ENCODE measurements at places on chromosomes 11 and 22. TPM values are rescaled to one million over a fixed set of nuclear protein-coding genes. Genes with fewer than 3 reads are reported as not detected.

GRCh38 chr11:100908746-100909145 lies 220.9 kb downstream of the PGR start:
- DNase-seq: no peak

The FOLR2 gene
- 1.0 TPM for total RNA-seq

The TRMT2A gene
- total RNA-seq: 36.1 TPM

The OR56A1 gene
- not detected for total RNA-seq

The KCTD14 gene
- 13.9 TPM for total RNA-seq

- no peak for DNase-seq
Measured at GRCh38 chr11:120929090-120929489, 94.8 kb upstream of the TBCEL start.

The FKBP2 gene
- total RNA-seq: 44.8 TPM

GRCh38 chr11:15490535-15490934 lies 375.8 kb downstream of the INSC start:
- no peak for DNase-seq

GRCh38 chr22:31719850-31720471 lies 30.0 kb downstream of the PRR14L start:
- DNase-seq: no peak

- no peak for DNase-seq
Measured at GRCh38 chr22:43566021-43566420, 154.2 kb downstream of the MPPED1 start.

- no peak for DNase-seq
Measured at GRCh38 chr11:67699521-67699920, 25.1 kb upstream of the ALDH3B2 start.

The MPZL2 gene
- total RNA-seq: 18.9 TPM

DNA sequence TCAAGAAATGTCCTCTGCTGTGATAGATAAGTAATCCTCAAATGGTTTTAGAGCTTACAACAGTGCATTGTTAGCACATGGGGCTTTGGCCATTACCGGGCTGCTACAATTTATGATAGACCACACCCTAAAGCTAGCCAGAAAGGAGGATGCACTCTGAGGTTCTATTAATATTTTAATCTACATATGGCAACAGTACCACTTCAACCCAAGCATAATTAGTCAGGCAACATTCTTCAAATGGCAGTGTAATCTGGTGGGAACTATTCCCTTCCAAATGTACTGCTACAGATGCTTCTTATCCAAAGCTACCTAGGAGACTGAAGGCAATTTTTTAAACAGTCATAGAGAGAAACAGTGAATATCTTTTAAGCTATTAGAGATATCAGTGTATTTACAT lies 697.6 kb downstream of the KCNA4 start:
- no peak for DNase-seq

The FJX1 gene
- 2.2 TPM for total RNA-seq

DNA sequence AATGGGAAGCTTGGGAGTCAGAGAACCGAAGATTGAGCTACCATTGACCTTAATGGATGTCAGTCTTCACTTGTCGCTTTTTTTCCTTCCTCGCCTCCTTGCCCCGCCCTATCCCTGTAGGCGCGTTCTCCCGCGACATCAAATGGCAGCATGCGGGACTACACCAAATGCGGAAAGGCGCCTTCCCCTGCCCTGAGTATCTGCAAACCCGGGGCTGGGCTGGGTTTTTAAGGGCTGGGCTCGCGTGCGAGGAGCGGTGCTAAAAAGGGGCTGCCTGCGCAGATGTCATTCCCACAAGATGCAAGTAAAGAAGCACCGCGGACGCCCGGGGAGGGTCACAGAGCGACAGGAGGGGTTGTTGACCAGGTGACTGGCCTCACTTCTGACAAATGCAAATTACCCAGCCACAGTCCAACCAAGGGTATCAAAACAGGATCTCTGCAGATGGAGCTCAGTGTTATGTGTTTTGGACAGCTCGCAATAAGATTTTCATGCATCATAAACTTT lies 4.7 kb upstream of the FAM111B start:
- peak; percentile 71 for DNase-seq

- no peak for DNase-seq
Measured at GRCh38 chr11:132876239-132876638, 656.1 kb downstream of the OPCML start.

- DNase-seq: peak; percentile 82
Measured at GRCh38 chr22:36027935-36028645, 534 bp downstream of the RBFOX2 start.

- no peak for DNase-seq
Measured at GRCh38 chr22:19002684-19003038, 66.6 kb upstream of the PRODH start.

- DNase-seq: no peak
Measured at GRCh38 chr11:20754933-20755332, 85.5 kb downstream of the NELL1 start.

The KRTAP5-11 gene
- total RNA-seq: not detected

The GRM5 gene
- total RNA-seq: 0.06 TPM
